Left kidney (tissue), 8 donors: ENCODE measurements at places on chromosomes 11 and 22. TPM values are rescaled to one million over a fixed set of nuclear protein-coding genes. Genes with fewer than 3 reads are reported as not detected.

CXCR5 gene
- polyA plus RNA-seq, result not detected

RHOD gene
- 8.0 TPM for polyA plus RNA-seq

IFITM10 gene
- polyA plus RNA-seq, result 0.22 TPM

SPDYC gene
- not detected for polyA plus RNA-seq

OR6X1 gene
- not detected for polyA plus RNA-seq

DEUP1 gene
- 1.4 TPM for polyA plus RNA-seq

RIMBP3C gene
- 0.20 TPM for polyA plus RNA-seq

PNPLA3 gene
- 2.0 TPM for polyA plus RNA-seq

LIF gene
- 1.6 TPM for polyA plus RNA-seq

PLEKHA7 gene
- polyA plus RNA-seq, result 63.0 TPM

MYBPC3 gene
- polyA plus RNA-seq, result 0.13 TPM

LINC01488 gene
- not detected for polyA plus RNA-seq

UEVLD gene
- 27.1 TPM for polyA plus RNA-seq

SCGB1D2 gene
- polyA plus RNA-seq, result 0.80 TPM

PGA4 gene
- 0.28 TPM for polyA plus RNA-seq

HEPN1 gene
- 1.7 TPM for polyA plus RNA-seq

OOSP2 gene
- not detected for polyA plus RNA-seq

OR2D2 gene
- not detected for polyA plus RNA-seq

OR6T1 gene
- not detected for polyA plus RNA-seq

MPPED2 gene
- 19.0 TPM for polyA plus RNA-seq

ART1 gene
- polyA plus RNA-seq, result 0.38 TPM

OR8D1 gene
- polyA plus RNA-seq, result not detected

MS4A6E gene
- not detected for polyA plus RNA-seq

USP35 gene
- 4.9 TPM for polyA plus RNA-seq
